ENCODE measurements at places on chromosomes 4 and X. TPM values are rescaled to one million over a fixed set of nuclear protein-coding genes. Genes with fewer than 3 reads are reported as not detected.

DNA sequence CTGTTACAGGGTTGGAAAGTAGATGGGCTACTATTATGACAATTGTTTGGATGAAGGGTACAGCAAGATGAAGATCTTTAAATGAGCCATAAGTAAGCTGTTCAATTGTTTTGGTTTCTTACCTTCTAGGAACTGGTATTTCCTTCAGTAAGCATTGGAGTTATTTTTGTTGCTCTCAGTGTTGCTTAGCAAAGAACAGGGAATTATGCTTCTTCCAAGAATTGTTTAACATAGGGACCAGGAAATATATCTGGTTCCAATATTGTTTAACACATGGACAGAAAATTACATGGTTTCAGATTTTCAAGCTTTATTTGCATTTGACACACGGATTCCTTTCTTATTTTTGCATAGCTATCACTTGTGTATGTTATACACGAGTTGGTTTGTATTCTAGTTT lies 1999.0 kb downstream of the ARAP2 start:
- no peak for DNase-seq

Gene GATA1
- 0.05 TPM for polyA plus RNA-seq

Gene MAOA
- 85.8 TPM for polyA plus RNA-seq

Gene CENPVL1
- not detected for polyA plus RNA-seq

GRCh38 chrX:85244450-85245211 lies 840 bp downstream of the ZNF711 start:
- DNase-seq = peak; percentile 36

DNA sequence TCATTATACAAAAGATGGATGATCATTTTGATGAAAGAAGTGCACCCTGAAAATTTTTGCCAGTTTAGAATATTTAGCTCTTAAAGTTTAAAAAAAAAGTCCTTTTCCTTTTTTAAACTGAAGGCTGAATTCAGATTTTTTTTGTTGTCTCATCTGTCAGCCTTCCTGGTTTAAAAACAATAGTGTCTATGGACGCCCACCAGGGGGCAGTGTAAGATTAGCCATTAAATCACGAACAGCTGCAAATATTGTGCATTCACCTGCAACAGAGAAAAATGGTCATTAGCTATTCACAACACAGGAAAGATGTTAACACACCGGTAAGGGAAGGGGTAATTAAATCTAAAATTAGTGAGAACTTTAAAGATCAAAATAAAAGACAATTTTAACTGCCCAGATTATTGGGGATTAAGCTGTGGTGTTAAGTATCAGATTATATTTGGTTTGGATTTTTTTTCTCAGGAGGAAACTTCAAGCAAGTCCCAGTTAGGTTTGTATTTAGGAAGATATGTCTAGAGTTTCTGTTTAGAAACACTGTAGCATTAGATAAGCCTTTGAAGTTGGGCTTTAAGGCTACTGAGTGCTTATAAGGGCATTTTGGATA lies 4.4 kb upstream of the CXorf38 start:
- peak; percentile 76 for DNase-seq

DNA sequence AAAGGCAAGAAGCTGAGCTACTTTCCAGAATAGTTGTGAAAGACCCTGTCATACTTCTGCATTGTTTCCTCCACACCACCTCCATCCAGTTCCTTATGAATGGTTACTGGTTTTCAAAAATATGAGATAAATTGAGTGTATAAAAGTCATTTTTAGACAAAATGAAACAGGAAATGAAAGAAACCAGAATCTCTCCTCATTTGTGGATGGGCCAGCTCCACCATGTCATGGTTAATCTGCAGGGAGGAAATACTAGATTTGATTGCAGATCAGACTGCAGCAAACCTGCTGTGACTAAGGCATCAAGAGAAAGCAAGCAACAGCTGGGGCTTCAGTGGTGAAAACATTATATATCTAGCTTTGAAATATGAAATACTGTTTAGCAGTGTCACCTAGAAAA lies 23.8 kb downstream of the F9 start:
- DNase-seq = no peak

DNA sequence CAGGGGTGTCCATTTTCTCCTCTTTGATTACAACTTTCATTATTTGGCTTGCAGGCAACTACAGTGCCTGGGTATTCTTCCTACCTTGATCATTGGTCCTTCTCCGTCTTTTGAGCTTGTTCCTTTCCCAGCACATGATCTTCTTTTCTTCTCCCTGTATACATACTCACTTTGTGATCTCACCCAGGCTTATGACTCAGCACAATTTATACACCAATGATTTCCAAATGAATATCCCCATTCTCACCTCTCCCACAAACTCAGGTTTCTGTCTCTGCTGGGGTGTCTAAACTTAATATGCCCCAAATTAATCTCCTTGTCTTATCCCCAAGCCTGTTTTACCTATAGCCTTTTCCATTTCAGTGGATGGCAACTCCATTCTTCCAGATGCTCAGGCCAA lies 19.5 kb upstream of the C4orf54 start:
- no peak for DNase-seq

- DNase-seq = no peak
These were observed 697.0 kb upstream of the INTU start for GRCh38 chr4:126935801-126936200.

DNA sequence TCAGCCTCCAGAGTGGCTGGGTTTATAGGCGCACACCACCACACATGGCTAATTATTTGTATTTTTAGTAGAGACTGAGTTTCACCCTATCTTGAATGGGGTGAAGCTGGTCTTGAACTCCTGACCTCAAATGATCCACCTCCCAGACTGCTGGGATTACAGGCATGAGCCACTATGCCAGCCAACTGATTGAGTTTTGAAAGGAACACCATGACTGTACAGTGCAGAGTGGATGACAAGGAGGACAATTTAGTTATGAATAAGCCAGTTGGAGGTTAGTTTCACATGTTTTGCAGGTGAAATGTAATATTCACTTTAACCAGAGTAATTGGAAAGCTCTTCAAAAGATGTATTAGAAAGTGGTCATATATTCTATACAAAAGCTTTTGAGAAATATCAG lies 60.8 kb downstream of the PCDH18 start:
- DNase-seq = no peak

Measured in liver (tissue), 10 donors.